ENCODE measurements at places on chromosomes 6 and 20.

GRCh38 chr6:80638213-80639055, 532.0 kb downstream of the BCKDHB start:
- no peak for DNase-seq

DNA sequence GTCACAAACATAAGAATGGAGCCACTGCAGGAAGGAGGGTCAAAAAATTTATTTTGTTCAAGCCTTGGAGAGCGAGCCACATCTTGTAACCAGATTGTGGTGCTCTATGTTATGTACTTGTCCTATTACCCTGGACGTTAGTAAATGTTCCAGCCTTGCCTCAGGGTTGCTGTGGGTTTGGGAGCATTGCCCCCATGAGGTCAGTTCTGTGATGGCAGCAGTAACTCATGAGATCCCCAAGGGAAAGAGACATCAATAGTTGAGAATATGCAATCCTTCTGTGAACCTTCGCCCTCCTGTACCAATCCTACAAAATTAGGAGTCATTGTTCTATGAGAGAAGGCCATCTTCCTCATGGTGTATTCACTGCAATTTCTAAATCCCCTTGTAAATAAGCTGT, 16.4 kb upstream of the CFAP206 start:
- DNase-seq = no peak

- DNase-seq = no peak
Measured at GRCh38 chr20:2289475-2289874, 6.3 kb upstream of the TGM3 start.

DNA sequence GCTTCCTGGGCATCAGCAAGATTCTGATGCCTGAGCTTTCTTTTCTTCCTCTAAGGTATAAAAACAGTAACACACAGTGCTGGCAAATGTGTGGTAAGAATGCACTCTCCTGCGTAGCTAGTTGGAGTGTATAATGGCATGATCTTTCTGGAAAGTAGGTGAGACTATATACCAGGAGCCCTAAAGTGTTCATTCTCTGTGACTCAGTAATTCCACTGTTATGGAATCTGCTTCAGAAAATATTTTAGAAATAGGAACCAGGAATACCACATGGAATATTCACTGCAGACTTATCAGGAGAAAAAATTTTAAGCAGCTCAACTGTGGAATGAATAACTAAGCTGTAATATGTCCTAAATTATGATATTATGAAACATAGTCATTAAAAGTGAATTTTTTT, 16.9 kb upstream of the CSE1L start:
- DNase-seq = no peak

DNA sequence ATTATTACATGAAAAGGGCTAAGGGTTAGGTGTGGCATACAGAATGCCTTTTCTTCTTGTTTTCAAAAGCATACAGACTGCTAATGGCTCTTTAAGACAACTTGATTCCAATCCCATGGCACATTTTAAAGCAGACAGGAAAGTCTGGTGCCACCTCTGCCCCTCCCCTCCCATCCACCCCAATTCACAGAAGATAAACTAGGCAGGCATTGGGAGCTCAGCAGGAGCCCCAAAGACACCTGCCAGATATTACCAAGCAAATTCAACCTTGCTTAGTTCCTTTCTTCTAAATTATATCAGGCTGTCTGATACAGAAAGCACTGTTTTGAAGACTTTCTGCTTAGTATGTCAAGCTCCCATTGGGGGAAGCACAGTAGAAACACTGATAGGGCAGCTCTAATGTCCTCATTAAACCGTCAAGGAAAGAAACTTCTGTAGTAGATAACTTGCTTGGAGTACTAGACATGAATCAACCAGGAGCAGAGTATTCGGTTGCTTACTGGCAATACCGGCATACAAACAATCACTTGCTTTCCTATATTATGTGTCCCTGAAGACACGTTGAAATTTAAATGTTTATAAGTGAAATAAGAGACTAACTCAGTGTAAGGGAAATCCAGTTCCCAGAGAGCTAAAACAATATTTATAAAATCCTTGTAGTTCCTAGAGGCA, 13.0 kb downstream of the SESN1 start:
- DNase-seq = no peak

GRCh38 chr6:133767357-133767970, 121.4 kb upstream of the TCF21 start:
- no peak for DNase-seq

- no peak for DNase-seq
Measured at GRCh38 chr6:537114-537513, 119.8 kb downstream of the HUS1B start.

- DNase-seq = no peak
Measured at GRCh38 chr20:53126185-53126584, 154.0 kb downstream of the TSHZ2 start.
